ENCODE measurements at places on chromosomes 7 and 10.

DNA sequence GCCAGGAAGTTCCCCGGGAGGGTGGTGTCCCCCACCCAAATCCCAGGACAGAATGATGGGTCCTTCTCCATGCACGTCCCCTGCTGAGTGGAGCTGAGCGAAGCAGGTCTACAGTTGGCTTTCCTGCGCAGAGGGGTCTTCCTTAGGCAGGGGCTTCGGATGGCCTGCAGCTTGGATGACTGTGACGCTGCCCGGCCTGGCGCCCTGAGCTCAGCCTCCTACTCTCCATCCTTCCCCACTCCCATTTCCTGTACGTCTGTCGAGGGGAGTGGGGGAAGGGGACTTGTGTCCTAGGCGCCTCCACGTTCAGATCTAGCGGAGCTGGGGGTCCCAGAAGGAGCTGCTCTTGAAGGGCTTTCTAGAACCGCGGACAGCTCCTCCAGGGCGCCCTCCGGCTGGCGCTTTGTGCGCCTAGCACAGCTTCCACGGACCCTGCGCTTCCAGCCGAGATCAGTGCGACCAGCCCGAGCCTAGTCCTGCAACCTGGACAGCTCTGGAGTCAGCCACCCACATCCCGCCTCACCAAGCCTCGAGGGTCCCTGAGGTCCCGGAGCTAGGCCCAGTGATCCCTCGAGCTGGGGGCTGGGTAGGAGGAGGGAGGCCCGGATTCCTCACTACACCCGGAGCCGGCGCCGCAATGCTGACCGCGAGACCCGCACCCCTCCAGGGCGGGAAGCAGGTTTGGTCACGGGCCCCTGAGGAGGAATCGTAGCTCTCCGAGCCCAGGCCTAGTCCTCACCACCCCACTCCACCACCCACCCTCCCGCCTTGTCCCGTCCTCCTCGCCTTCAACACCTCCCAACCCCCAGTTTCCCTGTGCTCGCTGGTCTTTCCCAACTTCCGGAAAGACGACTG lies 1.9 kb downstream of the GRID1 start:
- DNase-seq: no peak

DNA sequence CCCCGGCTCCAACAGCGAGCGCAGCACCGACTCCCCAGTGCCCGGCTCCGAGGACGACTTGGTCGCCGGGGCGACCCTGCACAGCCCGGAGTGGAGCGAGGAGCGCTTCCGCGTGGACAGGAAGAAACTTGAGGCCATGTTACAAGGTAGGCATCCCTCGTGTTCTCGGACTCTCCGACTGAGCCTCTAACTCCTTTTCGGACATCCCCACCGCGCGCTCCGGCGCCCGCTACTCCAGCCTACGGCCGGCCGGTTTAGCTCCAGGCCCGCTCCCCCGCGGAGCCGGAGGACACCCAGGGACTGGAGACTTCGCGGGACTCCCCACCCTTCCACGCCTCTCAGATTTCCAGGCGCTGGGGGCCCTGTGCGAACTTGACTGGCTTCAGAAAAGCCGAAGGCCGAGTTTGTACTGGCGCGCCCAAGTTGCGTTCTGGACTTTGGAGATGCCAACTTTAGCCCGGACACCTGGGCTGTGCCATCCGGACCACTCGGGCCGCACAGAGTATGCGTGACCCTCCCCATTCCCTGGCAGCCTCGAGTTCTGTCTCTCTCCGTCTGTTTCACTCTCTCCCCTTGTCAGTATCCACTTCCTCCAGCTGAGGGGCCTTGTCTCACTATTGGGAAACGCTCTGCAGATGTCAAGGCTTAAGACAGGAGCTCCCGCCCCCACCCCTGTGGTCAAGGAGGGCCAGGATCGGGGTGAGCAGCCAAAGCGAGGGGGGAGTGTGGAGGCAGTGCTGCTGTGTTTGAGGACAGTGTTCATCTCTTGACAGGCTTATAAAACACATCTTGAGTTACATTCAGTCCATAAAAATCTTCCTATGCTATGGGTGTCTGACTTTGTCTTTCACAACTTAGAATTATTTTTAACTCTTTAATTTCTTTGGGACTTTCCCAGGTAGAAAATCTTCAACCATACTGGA lies 777 bp downstream of the BICC1 start:
- peak; percentile 27 for DNase-seq

DNA sequence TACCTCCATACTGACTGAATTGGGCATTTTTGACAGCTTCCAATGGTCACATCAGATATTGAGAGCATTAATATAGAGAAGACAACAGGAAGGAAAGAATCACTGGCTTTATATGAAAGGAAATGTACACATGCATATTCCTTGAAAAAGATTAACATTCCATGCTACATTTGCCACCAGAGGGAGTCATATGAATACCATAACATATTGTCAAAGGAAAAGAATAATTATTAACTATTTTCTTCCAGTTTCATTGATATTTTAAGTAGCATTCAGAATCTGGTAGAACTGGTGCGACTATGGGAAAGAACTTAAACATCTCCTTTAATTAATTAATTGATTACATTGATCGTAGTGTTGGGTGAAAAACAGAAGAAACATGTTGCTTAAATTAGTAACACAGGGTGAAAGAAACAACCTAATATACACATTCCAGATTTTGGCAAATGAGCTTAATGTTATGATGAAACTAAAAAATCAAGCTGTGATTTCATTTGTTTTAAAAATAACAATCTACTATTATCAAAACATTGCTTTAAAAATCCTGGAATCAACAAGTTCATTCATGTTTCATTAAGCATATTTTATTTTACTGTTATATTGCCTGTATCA lies 71.5 kb downstream of the GPR85 start:
- no peak for DNase-seq

DNA sequence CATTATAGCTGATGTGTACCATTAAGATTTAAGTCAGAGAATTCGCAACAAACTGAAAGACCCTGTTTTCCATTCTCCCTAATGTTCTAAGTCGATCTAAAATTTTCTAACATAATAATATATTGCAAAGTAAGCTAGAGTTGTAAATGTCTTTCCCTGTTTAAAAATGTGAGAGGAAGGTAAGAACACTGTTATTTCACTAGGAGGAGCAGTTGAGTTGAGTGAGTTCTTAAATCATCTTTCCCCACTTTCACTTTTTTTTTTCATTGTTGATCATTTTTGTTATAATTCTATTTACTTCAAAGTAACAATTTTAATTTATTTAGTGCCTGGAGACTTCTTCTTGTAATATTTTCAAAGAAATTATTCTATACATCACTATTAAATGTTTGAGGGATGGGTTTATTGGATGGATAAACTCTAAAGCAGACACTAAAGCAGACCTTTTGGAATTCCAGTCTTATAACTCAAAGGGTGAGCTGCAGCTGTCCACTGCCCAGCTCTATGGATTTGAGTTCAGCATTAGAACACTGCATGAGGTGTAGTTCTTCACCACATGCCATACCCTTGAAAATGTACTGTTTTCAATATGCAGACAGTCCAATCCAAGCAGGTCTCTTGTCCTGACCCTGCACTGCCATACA lies 181.3 kb upstream of the FZD1 start:
- peak; percentile 4 for DNase-seq

GRCh38 chr10:5416981-5417380 lies 4.6 kb downstream of the NET1 start:
- DNase-seq: no peak

DNA sequence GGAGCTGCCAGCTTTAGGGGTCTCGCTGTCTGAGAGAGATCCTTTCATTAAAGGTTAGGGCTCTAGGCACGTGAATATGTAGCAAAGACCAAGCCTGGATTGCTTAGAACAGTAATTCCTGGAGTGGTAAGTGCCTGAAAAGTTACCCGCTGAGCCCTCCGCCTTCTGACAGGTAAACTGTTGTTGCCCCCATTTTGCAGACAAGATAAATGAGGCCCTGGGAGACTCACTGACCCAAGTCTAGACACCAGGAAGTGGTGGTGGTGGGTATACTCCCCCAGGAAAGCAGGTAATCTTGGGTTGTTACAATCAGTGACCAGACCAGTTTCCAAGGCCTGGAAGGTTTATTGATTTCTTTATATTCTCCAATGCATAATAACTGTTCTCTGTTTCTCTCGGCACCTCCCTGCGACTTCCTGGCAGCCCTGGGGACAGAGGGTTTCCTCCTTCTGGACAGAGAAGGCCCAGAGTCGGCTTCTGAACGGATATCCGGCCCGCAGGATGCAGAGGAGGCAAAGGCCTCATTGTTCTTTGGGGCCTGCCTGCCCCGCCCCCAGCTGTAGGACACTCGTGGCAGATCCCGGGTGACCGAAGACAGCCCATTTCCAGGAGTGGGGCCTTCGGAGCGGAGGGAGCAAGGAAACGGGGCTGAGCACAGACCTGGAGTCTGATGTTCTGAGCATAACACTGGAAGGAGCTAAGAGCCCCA lies 1.3 kb upstream of the GRK5 start:
- peak; percentile 74 for DNase-seq

DNA sequence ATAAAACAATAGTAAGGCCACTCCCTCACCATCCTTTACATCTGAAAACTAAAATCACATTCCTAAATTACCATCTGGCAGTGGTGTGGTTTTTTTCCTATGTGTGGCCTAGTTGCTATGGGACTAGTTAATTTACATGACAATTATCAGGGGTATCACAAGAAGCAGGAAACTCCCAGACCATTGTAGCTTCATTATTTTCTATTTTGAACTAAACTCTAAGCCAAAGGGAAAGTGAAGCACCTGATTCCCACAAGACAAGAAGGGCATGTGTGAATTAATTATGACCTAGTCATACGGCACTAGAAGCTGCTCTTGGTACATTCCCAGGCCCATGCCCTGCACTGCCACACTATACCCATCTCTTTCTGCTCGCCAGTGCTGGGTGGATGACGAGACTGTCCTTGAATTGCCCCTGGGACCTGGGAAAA lies 103.4 kb downstream of the ATXN7L1 start:
- DNase-seq: no peak

DNA sequence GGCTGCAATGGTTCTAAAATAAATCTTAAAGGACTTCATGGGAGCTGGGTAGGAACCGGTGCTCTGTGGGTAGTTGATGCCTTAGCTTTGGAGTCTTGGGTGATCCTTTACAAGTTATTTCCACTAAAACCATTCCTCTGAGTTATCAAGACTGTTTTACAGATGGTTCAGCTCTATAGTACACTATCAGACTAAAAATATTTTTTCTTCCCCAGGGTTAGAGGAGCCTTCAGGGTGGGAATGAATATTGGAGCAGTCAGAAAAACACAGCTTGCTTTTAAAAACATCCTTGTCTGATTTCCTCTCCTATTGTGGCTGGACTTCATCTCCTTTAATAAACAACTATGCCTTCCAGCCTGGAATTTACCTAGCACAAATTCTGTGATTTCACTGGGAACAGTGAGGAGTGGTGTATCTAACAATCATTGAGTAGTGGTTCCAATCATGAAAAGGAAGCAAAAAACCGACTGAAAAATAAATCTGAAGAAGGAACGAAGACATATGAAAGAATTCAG lies 102.6 kb upstream of the AFAP1L2 start:
- no peak for DNase-seq

DNA sequence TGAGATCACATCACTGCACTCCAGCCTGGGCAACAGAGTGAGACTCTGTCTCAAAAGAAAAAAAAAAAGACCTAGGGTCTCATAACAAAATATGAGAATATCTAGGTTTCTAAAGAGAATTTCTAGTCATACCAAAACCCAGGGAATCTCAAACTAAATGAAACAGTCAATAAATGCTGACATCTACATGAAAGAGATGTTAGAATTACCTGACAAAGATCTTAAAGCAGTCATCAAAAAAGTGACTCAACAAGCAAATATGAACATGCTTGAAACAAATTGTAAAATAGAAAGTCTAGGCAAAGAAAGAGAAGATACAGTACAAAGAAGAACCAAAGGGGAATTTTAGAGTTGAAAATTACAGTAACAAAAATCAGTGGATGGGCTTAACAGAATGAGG lies 26.9 kb upstream of the RET start:
- no peak for DNase-seq

- peak; percentile 38 for DNase-seq
Measured at GRCh38 chr7:116511552-116512519, 12.3 kb downstream of the CAV2 start.

GRCh38 chr7:52119537-52119936 lies 802.9 kb upstream of the COBL start:
- no peak for DNase-seq

GRCh38 chr10:121655254-121656144 lies 57.3 kb upstream of the FGFR2 start:
- no peak for DNase-seq

- no peak for DNase-seq
Measured at GRCh38 chr7:155869784-155870076, 57.5 kb upstream of the SHH start.

All from activated CD4-positive, alpha-beta T cell treated with anti-CD3 and anti-CD28 coated beads, Interleukin-2, amount 50 U/mL, for 16 hours (primary cell).